Skeletal muscle cell (primary cell): ENCODE measurements at places on chromosomes 16 and 17.

DNA sequence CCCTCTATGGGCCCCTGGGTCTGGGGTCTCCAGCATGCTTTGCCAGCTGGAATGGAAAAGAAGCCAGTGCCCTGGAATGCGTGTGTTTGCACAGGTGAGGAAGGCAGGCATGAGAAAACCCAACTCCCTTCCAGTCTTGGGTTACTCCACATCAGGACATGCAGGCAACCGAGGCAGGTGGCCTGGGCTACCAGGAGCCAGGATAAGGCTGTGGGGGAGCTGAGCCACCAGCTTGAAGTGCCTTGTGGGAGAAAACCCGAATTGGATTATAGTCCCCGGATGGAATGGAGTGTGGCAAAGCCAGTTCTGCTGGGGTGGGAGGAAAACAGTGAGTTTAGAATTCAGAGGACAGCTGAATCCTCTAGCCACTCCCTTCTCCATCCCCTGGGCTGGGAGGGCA lies 7.2 kb downstream of the SRCIN1 start:
- DNase-seq, result peak; percentile 27

- no peak for DNase-seq
Measured at GRCh38 chr16:78292844-78293380, 193.5 kb downstream of the WWOX start.

DNA sequence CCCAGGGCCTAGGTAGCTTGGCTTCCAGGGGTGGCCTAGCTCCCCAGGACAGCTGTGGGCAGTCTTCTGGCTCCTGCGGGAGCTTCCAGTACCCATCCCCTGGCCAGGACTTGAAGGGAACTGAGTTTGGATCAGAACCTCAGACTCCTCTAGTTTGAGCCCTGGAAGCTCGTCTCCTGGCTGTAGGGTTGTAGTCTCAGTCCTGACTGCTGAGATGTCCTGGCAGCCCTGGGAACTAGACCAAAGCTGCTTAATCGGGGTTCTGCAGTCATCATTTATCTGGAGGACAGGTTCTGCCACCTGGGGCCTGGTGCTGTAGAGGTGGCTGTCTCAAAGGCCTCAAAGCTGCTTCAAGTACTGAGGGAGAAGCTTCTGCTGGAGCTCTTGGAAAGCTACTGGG lies 163.7 kb downstream of the WSCD1 start:
- DNase-seq, result no peak

DNA sequence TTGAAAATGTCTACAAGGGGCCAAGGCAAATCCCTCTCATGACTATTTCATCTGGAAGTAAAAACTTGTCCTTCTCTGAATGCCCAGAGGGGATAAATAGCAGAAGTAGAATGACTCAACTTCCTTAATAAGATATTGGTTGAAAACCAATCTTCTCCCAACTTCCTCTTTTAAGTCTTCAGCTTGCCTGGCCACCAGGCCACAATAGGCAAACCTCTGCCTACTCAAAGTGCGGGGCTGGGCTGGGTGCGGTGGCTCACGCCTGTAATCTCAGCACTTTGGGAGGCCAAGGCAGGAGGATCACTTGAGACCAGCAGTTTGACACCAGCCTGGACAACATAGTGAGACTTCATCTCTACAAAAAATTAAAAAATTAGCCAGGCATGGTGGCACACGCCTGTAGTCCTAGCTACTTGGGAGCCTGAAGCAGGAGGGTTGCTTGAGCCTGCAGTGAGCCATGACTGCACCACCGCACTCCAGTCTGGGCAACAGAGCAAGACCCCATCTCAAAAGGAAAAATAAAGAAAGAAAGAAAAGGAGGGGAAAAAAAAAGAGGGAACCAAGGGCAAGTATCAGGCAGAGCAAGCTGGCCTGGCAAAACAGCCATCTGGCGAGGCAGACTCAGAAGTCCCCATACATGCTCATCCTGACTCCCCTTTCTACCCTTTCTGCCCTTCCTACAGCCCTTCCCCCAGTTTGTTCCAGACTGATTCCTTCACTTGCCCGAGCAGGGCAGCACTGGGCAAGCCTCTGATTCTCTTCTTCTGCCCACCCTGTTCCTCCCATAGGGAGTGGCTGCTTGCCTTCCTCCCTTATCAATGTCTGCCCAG lies 20.6 kb downstream of the MAP3K14 start:
- DNase-seq, result no peak

DNA sequence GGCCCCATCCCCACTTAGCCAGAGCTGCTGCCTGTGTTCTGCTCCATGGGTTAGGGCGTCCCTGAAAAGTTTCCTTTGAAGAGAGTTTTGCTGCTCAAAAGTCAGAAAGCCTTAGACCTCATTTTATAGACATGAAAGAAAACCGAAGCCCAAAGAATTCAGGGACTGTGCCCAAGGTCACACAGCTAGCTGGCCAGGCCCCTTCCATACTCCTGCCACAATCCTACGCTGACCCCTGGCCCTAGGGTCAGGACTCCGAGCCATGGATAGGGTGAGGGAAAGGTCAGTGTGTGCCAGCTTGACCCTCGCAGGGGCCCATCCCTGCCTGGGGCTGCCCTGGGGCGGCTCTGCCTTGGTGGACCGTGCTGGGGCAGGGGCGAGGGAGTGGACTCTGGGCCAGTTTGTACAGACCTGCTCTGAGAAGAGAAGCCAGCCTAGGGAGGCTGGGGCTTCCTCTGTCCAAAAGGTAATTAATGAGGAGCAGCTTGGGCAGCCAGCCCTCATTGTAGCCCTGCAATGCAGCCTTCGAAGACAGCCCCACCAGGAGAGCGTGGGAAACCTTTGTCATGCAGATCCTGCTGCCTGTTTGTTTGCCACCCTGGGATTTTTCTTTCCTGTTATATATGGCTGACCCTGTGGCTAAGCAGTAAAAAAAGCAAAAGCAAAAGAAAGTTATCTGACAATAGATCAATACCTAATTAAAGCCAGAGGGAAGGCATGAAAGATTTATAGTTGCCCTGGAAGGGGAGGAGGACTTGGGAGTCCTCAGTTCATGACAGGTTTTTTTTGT lies 37.4 kb downstream of the RHBDL3 start:
- DNase-seq, result no peak

DNA sequence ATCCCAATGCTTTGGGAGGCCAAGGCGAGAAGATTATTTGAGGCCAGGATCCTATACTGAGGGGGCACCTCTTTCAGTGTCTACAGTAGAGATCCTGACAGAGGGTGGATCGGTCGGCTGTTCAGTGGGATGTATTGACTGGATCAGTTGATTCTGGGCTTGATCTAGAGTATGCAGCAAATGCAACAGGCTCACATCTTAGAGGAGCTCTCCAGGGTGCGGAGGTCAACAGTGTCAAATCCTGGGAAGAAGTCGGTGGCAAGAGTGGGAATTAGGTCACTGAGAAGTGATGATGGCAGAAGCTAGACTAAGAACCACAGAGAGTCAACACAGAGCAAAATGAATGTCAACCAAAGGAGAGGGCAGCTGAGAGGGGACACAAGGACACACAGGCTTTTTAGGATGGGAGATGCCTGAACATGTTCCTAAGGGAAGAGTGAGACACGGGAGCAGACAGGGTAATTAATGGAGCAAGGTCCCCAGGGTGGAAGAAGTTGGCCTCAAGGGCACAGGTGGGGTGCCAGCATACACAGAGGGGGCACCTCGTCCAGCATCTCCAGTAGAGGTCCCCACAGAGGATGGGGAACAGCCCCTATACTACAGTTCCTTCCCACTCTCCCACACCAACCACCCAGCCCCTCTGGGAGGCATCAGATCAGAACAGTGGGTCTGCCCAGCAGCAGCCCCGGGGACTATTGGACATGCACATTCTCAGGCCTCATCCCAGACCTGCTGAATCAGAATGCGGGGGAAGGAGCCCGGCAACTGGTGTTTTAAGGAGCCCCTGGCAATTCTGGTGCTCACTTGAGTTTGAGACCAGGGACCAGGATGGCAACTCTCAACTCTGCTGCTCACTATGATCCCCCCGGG lies 10.0 kb upstream of the CYTH1 start:
- no peak for DNase-seq

DNA sequence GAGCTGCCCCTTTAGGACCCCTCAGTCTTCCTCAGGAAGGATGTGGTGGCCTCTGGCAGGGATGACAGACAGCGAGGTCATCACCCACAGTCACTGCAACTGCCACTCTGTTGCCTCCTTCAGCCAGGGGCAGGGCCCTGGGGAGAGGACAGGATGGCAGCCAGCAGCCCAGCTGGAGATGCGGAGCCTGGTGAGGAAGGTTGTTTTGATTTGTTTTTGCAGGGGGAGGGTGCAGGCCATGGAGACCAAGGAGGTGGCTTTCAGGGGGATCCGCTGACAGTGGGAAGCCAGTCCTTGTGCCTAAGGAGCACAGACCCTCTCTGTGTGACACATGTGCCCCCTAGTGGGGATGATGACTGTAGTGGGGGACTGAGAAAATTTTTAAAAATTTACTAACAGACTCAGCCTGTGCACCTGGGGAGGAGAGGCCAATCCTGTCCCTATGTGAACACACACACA lies 7.4 kb downstream of the PRCD start:
- peak; percentile 49 for DNase-seq

DNA sequence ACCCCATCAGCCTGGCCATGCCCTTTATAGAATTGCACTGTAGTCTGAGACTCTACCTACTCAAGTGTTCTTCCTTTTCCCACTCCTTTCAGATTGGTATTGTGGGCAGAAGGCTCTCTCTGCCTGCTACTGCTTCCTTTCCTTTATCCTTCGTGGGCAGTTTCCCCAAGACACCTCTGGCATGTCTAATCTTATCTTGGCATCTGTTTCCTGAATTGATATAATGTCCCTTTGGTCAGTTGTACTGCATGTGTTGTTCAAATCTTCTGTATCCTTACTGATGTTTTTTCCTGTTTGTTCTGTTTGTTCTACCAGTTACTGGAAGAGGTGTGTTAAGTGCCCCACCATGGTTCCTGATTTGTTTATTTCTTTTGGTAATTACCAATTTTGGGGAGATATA lies 29.5 kb upstream of the MSI2 start:
- DNase-seq, result no peak

- DNase-seq, result no peak
Measured at GRCh38 chr16:7967996-7968509, 622.3 kb downstream of the TMEM114 start.

DNA sequence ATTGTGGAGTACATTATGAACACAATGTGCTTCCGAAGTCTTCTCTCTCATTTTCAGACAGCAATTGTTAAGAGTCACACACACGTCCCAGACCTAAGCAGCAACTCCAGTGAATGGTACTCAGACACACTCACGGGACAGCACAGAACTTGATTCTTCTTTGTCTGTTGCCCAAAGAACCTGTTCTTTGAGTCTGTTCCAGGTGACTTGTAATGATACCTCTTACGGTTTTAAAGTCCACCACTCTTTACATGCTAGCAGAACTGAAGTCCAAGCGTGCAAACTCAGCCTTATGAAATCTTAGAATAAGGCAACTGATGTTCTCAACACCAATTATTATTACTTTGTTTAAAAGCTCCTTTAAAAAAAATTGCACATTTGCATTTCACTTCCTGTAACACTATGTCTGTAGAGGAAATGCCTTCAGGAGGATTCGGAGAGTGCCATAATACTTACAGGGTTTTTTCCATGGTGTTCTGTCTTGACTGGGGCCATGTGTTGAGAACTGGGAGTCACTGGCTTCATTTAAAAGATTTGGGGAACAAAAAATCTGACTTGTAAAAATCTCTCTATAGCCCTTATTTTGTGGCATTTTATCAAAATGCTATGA lies 48.1 kb downstream of the MARF1 start:
- no peak for DNase-seq

GRCh38 chr16:86044241-86044671 lies 145.3 kb downstream of the IRF8 start:
- DNase-seq, result no peak

GRCh38 chr17:36597866-36598777 lies 3.3 kb upstream of the MRM1 start:
- no peak for DNase-seq

- DNase-seq, result no peak
Measured at GRCh38 chr17:47252766-47253512, 688 bp upstream of the ITGB3 start.

DNA sequence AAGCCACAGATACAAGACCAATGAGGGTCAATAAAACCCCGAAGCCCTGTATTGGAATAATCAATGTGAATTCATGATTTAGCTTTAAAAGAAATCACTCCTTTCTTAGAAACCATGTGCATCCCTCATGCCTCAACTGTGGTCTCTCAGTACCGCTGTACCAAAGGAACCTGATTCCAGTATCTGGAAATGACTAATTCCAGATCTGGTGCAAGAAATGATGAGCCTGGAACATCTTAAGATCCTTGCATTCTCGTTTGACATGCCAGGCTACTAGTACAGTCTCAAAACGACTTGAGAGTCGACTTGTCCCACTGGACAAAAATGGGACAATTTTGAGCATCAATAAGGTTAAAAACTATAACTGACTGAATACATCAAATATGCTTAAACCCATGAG lies 21.2 kb downstream of the USP31 start:
- no peak for DNase-seq

DNA sequence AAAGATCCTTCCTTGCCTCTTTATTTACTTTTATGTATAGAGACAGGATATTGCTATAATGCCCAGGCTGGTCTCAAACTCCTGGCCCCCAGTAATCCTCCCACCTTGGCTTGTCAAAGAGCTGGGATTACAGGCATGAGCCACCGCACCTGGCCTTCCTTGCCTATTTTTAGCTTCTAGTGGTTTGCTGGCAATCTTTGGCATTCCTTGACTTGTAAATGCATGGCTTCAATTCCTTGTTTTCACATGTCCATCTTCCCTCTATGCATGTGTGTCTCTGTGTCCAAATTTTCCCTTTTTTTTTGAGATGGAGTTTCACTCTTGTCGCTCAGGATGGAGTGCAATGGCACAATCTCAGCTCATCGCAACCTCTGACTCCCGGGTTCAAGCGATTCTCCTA lies 22.5 kb downstream of the HEXIM2 start:
- DNase-seq, result no peak

GRCh38 chr17:1606352-1606985 lies 22.2 kb downstream of the SLC43A2 start:
- DNase-seq, result no peak

- DNase-seq, result no peak
Measured at GRCh38 chr17:55190748-55191147, 74.0 kb upstream of the HLF start.

- DNase-seq, result no peak
Measured at GRCh38 chr17:31452101-31452500, 60.6 kb downstream of the RAB11FIP4 start.

DNA sequence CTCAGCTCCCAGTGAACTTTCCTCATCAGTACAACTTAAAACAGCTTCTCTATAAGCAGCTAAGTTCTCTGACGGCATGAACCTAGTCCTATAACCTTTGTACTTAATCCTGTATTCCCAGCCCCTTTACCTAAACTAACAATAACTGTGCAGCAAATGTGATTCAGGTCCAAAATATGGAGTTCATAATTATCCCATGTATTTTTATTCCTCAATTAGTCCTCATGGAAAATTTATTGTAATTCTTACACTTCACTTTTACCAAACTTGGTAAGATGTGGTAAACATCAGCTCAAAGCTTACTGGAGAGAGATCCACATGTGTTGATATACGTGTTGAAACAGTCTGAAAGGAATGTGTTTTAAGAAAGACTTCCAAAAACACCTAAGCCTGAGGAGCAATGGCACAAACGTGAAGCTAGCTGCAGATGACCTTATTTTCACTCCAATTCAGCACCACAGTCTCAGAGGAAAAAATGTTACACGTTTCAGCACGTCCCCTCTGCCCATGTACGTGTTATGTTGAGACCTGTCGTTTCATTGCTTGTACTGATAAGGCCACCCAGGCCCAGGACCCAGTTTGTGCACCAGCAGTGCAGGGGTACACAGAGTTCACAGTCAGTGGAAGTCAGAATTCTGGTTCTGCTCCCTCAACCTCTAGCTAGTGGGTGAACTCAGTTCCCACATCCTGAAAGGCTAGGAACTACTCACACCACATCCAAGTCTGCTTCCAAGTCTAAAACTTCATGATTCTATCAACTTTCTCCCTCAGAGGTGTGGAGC lies 7.1 kb downstream of the USP31 start:
- no peak for DNase-seq
